ENCODE measurements at places on chromosomes 2 and 18.

GRCh38 chr2:145343287-145343686 is 823.4 kb upstream of the ZEB2 start:
- no peak for DNase-seq

GRCh38 chr2:127551221-127551930 is 15.9 kb downstream of the MYO7B start:
- no peak for DNase-seq

GRCh38 chr2:197211881-197212342 is 98.7 kb downstream of the ANKRD44 start:
- DNase-seq, result peak; percentile 81

DNA sequence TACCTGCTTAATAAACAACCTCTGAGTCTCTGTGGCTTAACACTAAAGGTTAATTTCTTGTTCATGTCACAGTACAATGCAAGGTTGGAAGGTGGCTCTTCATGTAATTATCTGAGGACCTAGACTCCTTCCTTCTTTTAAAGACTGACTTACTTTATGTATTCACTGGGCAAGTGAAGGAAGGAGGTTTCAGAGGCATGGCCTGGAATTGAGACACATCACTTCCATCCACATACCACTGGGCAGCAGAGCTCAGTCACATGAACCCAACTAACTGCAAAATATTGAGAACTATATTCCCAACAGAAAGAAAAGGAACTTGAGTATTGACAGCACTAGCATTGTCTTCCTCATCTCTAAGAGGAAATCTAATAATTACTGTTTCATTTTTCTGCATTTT is 57.5 kb upstream of the FN1 start:
- DNase-seq, result no peak

DNA sequence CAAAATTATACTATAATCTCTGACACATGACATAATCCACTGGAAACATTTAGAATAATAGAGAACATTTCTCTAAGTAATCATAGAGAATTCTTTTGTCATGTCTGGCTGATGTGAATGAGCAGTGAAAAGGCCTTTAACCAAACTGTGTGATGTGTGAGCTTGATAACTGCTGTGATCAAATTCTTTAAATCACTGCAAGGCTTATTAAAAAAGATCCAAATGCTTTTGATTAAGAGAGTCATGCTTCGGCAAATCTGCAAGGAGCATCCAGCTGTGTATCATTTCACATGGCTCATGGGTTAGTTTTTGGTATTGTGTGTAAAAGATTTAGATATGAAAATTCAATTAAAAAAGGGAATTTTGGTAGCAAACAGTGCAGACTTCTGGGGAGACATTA is 58.6 kb upstream of the TFPI start:
- no peak for DNase-seq

DNA sequence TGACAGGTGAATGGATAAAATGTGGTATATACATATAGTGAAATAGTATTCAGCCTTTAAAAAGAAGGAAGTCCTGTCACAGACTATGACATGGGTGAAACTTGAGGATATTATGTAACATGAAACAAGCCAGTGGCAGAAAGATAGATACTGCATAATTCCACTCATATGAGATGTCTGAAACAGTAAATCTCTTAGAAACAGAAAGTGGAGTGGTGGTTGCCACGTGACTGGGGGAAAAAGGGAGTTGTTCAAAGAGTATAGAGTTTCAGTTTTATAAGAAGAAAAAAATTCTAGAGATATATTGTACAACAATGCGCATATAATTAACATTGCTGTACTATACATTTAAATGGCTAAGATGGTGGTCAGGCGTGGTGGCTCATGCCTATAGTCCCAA is 178.2 kb upstream of the ATP5MC3 start:
- no peak for DNase-seq

DNA sequence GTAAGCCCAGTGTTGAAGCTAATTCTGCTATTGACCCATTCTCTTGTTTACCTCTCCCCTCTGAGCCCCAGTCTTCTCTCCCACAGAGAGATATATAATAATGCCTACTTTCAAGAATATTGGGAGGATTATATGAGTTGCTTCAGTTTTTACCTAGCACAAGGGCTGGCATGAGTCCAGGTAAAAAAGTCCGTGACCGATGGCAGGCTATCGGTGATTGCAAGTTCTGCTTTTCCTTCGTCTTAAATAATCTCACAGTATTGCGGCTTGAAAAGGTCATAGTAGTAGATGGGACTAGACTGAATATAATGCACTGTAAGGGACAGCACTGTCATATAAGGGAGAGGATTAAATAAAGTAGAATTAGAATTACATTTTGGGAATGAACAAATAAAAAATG is 77.6 kb downstream of the KIF5C start:
- DNase-seq, result no peak

Data from CD4-positive, alpha-beta memory T cell (primary cell).